Muscle of leg (tissue), 16 donors: ENCODE measurements at places on chromosomes 16 and 17. TPM values are rescaled to one million over a fixed set of nuclear protein-coding genes. Genes with fewer than 3 reads are reported as not detected.

- peak; percentile 59 for DNase-seq
Measured at GRCh38 chr17:2064520-2064971, 9.6 kb downstream of the HIC1 start.

The SOX15 gene
- total RNA-seq = 1.4 TPM

DNA sequence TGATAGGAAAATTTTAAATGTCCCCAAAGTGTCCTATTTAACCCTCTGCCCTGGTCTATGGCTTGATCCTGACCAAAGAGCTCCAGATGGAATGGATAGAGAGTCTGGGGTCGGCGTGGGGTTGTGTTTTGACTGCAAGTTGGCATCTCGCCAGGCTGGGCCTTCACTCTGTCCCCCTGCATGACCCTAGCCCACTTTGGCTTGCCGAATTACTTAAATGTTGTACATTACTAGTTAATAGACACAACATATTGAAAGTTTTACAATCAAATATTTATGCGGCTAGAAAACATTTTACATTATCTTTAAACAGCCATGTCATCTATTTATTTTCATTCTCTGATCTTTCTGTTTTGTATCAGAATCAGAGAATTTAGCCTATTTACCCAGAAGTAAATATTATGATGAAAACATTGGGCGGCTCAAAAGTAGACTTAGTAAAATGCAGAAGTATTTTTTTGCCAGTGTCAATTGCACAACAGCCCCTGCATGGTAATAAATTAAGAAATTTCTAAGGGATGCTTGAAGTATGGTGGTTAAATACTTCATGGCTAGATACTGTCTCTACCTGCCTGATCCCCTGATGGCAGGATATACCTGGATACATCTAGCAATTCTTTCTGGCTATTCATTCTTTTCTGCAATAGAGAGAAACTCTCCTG lies 18.8 kb upstream of the MYOCD start:
- no peak for DNase-seq

The WBP2 gene
- 16.0 TPM for total RNA-seq

DNA sequence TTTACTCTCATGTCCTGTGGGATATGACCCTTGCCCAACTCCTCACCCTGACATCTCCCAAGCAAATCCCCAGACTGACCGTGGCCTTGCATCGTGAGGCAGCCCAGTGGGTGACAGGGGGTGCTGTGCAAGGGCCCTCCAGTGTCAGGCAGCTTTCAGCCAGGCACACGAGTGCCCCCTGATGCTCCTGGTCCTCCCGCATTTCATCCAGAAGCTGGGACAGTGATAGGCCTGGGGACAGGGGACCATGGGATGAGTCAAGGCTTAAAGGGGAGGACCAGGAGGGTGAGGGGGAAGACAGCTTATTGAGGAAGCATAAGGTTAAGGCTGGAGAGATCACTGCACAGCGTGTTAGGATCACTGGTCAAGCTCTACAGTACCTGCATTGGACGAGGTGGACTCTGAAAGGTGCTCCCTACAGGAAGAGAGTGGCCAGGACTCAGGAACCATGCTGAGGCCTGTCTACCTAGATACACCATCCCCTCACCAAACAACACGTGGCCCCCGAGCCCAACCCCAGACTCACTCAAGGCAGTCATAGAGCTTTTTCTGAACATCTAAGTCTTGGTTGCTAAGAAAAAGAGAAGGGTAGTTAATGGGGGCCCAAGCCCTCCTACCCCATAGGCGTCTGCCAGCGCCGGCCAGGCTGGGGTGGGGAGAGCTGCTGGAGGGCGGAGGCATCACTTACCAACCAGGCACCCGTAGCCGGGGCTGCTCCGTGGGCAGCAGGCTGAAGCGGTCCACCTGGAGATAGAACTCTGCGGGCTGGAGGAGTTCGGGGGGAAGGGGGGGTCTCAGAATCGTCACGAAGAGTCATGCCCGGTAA lies 998 bp downstream of the ACD start:
- no peak for DNase-seq

DNA sequence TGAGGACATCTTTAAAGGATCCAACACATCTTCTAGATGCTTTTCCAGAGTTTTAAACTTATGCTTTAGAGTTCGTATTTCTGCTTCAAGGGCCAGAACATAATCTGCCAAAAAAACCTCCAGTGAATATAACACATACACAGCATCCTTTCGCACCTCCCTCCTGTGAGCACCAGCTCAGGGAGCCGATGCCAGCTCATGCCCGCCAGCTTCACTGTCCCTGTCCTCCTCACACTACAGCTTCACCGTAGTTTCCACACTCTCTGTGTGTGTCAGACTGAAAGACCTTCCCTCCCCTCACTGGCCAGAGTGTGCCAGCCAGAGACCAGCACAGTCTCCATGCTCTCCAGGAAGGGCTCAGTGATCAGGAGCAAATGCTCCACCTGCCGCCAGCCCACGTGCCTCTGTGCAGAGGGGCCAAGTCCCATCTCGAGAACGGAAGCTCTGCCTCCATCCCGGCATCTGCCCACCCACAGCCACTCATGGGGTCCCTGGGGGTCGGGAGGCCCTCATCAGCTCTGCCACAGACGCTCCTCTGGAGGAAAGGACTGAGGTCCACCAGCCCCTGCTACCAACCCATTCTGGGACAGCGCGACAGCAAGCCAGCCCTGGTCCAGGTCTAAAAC lies 40.8 kb downstream of the CCDC57 start:
- DNase-seq = no peak

The NOG gene
- total RNA-seq = 4.3 TPM
